ENCODE measurements at places on chromosomes 13 and 19.

- peak; percentile 39 for DNase-seq
Observed at GRCh38 chr19:7789447-7789846, 26.4 kb downstream of the CLEC4M start.

DNA sequence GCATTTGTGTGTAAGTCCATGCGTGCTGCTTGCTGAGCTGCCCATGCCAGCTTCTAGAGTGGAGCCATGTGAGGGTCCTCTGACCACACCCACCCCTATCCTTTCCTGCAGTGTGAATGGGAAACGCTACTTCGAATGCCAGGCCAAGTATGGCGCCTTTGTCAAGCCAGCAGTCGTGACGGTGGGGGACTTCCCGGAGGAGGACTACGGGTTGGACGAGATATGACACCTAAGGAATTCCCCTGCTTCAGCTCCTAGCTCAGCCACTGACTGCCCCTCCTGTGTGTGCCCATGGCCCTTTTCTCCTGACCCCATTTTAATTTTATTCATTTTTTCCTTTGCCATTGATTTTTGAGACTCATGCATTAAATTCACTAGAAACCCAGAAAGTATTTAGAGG lies 10.3 kb downstream of the TBCB start:
- no peak for DNase-seq

GRCh38 chr13:102487330-102487729 lies 85.5 kb upstream of the FGF14 start:
- DNase-seq = no peak

DNA sequence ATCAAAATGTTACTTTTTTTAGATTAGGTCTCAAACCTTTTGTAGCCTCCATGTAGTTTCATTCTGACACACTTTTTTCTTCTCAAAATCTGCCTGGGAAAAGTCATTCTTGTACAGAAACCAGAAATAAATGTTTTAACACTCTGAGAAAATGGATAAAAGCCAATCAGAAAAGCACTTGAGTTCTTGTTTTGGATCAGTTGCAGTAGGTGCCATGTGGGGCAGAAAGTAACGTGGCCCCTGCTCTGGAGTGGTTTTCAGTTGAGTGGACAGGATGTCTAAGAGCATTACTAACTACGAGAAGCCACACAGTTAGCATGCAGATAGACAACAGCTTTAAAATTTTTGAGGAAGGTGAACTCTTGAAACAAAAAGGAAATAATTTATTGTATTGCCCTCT lies 19.1 kb downstream of the GPR183 start:
- DNase-seq = no peak

GRCh38 chr13:26558074-26558805 lies 757 bp downstream of the WASF3 start:
- DNase-seq = peak; percentile 70

- peak; percentile 35 for DNase-seq
Observed at GRCh38 chr19:40933025-40933424, 51.0 kb upstream of the CYP2A7 start.

- peak; percentile 87 for DNase-seq
Observed at GRCh38 chr19:18789883-18790565, 1.1 kb downstream of the COMP start.

GRCh38 chr13:110771194-110771593 lies 57.7 kb downstream of the ING1 start:
- DNase-seq = no peak

GRCh38 chr13:69579351-69579750 lies 528.3 kb upstream of the ATXN8OS start:
- no peak for DNase-seq

- DNase-seq = peak; percentile 39
Observed at GRCh38 chr13:99894840-99895443, 76.6 kb downstream of the ZIC5 start.

DNA sequence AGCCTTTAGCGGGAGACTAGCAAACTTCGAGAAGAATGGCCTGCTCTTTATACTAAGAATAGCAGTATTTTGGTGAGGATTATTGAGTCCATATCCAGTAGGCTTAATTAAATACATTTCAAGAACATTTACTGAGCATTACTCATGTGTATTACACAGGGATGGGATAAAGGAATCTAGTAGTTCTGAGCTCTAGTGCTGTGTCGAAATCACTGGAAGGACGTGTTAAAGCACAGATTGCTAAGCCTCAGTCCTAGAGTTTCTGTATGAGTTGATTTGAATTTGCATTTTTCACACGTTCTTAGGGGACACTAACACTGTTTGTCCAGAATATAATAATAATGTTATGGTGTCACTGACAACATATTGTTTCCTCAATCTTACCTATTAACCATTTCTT lies 9.0 kb downstream of the ZNF302 start:
- DNase-seq = no peak

- DNase-seq = no peak
Observed at GRCh38 chr13:58804832-58805231, 1173.3 kb downstream of the PCDH17 start.

- DNase-seq = no peak
Observed at GRCh38 chr13:95176611-95177259, 124.5 kb downstream of the ABCC4 start.

GRCh38 chr13:112441779-112442310 lies 65.7 kb downstream of the SPACA7 start:
- DNase-seq = no peak

- DNase-seq = peak; percentile 85
Observed at GRCh38 chr13:46551410-46552302, 1.3 kb upstream of the LRCH1 start.

DNA sequence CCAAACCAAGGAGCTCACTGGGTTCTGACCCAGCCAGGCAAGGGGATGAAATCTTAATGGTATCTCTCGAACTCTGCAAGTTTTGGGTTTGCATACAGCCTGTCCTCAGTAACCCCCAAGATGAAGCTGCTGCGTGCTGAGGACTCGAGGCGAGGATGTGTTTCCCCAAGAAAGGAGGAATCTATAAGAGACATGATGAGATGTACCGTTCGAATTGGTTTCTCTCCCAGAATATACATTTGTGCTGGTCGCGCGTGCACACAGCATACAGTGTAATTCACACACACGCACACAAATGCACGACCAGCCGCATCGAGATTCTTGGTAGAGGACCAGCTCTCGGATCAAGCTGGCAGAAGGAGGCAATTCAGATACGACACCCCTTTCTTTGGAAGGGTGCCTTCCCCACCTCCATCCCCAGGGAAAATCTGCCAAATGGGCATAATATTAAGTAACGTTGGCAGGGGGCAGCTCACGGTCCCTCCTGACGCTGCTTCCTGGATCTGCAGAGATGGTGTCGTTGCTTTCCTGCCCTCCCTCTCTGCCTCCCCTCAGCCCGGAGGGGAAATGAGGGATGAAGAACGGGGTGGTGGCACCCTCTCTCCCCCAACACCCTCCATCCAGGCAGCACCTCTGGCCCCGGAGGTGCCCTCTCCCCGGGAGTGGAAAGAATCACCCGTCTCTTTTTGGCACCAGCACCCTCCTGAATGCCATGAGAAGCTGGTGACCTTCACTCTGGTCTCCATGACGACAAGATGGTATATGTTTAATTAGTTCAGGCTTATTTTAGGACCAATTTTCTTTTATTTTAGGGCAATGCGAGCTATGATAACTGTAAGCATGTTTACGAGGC lies 310.2 kb downstream of the ZNF536 start:
- DNase-seq = no peak

GRCh38 chr19:49689133-49690078 lies at the start of gene ADM5:
TSS of gene ADM5 (plus strand) at chr19:49689594. CDS start at chr19:49689838, 244 bp downstream.
- peak; percentile 56 for DNase-seq

Data from neural progenitor cell (in vitro differentiated cells).